Activated T-helper 2 cell treated with anti-CD3 and anti-CD28 coated beads, Interferon-gamma antibody, Interleukin-2, Interleukin-4, amounts not matched to agents 10 μg/mL and 5 μg/mL and 100 μg/mL, durations not matched to agents 14 hours and 24 hours and 36 hours (primary cell): ENCODE measurements at places on chromosomes 3 and 15. TPM values are rescaled to one million over a fixed set of nuclear protein-coding genes. Genes with fewer than 3 reads are reported as not detected.

GRCh38 chr3:41031401-41031800 lies 167.9 kb upstream of the CTNNB1 start:
- DNase-seq, result no peak

GRCh38 chr3:114872588-114872987 lies 274.5 kb downstream of the ZBTB20 start:
- no peak for DNase-seq

- no peak for DNase-seq
Observed at GRCh38 chr3:129773691-129774663, 119.5 kb downstream of the TMCC1 start.

- DNase-seq, result no peak
Observed at GRCh38 chr15:55110446-55110845, 86.3 kb downstream of the RSL24D1 start.

- DNase-seq, result no peak
Observed at GRCh38 chr3:180072786-180073185, 36.0 kb upstream of the PEX5L start.

The IQCH gene
- total RNA-seq, result 0.68 and 1.7 TPM in 2 replicates
